Activated CD4-positive, alpha-beta memory T cell treated with anti-CD3 and anti-CD28 coated beads for 36 hours (primary cell): ENCODE measurements at places on chromosomes 13 and 19.

GRCh38 chr19:27966390-27966816 is 1246.5 kb downstream of the UQCRFS1 start:
- H3K36me3 ChIP-seq = no peaks in the 10 kb centered on the region
- H3K27me3 ChIP-seq = no peaks in the 10 kb centered on the region

DNA sequence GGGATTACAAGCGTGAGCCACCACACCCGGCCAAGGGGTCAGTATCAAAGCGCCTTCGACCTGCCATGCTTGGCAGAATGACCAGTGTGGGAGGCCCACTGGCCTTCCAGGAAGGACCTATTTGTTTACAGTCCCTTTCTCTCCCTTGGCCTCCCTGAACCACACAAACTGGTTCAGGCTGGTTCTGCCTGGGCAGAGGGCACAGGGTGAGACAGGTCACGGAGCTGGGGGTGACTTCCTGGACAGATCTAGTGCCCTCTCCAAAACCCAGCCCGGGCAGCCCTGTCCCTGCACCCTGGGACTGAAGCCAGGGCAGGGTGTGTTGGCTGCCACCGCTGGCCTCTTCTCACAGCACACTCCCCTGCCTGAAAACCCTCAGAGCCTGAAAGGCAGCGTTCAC is 11.3 kb downstream of the PLEKHF1 start:
- H3K27ac ChIP-seq = peak overlapping the region; percentile 61
- DNase-seq = no peak
- peaks cover 37% of the 10 kb centered on the region for H3K36me3 ChIP-seq
- peaks cover 85% of the 10 kb centered on the region for H3K4me1 ChIP-seq
- no peak overlapping the region for H3K4me3 ChIP-seq

- H3K27ac ChIP-seq = no peak overlapping the region
- H3K27me3 ChIP-seq = peaks cover 3% of the 10 kb centered on the region
- no peak for DNase-seq
- H3K4me3 ChIP-seq = no peak overlapping the region
Observed at GRCh38 chr13:111952814-111953213, 114.1 kb upstream of the SOX1 start.

DNA sequence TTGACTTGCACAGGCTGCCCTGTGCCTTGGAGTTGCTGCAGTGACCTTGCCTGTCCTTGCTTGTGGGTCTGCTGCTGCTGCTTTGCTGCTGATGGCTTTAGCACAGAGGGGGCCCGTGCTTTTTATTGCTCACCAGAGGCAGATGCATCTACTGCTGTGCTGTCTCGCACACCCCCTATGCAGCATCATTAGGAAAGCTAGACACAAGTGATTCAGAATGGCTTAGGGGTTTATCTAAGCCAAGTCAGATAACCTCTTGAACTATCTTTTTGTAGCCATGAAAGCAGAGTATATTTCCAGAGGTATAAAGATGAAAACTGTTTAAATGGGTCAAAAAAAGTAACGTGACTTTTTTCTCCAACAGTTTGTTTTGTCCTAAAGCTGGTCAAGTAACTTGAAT is 7.8 kb downstream of the GTF3A start:
- H3K4me3 ChIP-seq = no peak overlapping the region
- H3K36me3 ChIP-seq = peaks cover 72% of the 10 kb centered on the region
- H3K27me3 ChIP-seq = no peaks in the 10 kb centered on the region
- peaks cover 48% of the 10 kb centered on the region for H3K4me1 ChIP-seq
- H3K27ac ChIP-seq = peak overlapping the region; percentile 76

DNA sequence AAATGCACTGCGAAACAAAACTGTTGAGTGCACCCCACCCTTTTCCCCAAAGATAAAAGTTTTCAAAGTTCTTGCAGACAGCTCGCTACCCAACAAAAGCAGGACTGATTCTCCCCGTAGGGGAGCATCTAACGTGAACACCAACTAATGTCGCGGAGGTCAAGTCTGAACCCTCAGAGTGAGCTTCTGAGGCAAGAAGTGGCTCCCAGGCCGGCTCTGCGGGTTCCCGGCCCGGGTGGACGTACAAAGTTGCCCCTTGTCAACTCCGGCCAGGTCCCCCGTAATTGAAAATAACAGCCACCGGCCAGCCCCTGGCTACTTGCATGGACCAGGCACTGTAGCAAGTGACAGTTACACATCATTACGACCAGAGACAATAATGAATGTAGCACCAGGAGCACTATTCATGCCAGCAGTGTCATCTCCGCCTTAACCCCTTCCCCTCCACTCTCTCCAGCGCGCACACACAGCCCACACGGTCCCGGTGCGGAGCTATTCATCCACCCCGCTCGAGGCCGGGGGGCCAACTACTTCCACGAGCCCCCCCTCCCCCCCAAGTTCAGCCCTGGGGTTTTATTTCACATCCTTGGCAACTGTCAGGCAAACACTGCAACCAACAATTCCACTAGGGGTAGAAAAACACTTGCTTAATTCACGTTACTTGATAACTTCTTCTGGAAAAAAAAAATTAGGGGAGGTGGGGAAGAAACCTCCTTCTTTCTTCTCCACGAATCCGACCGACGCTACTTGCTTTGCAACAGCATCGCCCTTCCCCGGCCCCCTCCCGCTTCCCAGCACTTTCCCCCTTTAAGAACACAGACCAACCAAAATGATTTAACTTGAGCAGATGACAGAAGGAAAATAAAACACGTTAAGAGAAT is 1.2 kb downstream of the KLF12 start:
- peaks cover 37% of the 10 kb centered on the region for H3K4me1 ChIP-seq
- peak overlapping the region; percentile 100 for H3K27ac ChIP-seq
- H3K36me3 ChIP-seq = peaks cover 6% of the 10 kb centered on the region

DNA sequence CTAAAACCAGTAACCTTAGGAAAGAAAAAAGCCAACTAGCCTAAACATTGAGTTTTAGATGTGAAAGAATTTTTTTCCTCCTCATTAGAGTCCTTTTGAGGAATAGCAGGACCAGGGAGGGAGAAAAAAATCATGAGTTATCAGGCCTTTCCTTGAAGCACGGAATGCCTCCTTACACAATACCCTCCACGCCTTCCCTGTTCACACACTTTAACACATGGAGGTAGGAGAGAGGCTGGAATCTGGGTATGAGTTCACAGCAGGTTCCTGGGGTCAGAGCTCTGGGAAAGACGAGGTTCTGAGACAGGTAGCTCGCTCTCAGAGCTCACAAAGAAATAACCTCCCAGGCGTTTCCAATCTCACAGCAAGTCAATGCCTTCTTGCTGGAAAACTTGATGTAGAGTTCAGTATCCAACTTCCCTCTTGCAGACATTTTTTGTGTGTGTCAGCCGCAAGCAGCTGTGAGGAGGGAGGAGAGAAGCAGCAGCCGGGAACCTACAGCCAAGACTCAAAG is 716 bp downstream of the ZNF573 start:
- no peak for DNase-seq
- H3K27ac ChIP-seq = peak overlapping the region; percentile 97
- H3K27me3 ChIP-seq = no peaks in the 10 kb centered on the region
- peaks cover 35% of the 10 kb centered on the region for H3K36me3 ChIP-seq
- H3K4me1 ChIP-seq = peaks cover 31% of the 10 kb centered on the region

DNA sequence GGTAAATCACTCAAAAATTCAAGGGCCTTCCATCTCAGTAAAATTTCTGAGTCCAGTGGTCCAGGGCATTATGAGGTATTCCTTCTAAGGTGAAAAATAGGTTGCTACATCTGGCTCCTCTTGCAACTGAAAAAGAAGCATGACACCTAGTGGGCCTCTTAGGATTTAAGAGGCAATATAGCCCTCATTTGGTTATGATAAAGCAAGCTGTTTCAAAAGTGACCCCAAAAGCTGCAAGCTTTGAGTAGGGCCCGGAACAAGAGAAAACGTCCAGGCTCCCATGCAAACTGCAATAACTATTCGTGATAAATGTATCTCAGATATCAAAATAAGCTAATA is 1910.2 kb upstream of the PRR20A start:
- H3K4me1 ChIP-seq = no peaks in the 10 kb centered on the region
- no peak overlapping the region for H3K4me3 ChIP-seq
- DNase-seq = no peak
- H3K27ac ChIP-seq = no peak overlapping the region
- H3K36me3 ChIP-seq = no peaks in the 10 kb centered on the region

- H3K27me3 ChIP-seq = peaks cover 42% of the 10 kb centered on the region
- H3K27ac ChIP-seq = no peak overlapping the region
- H3K4me3 ChIP-seq = no peak overlapping the region
- H3K4me1 ChIP-seq = peaks cover 13% of the 10 kb centered on the region
- no peak for DNase-seq
Observed at GRCh38 chr19:54422136-54422535, 6.9 kb downstream of the TTYH1 start.

DNA sequence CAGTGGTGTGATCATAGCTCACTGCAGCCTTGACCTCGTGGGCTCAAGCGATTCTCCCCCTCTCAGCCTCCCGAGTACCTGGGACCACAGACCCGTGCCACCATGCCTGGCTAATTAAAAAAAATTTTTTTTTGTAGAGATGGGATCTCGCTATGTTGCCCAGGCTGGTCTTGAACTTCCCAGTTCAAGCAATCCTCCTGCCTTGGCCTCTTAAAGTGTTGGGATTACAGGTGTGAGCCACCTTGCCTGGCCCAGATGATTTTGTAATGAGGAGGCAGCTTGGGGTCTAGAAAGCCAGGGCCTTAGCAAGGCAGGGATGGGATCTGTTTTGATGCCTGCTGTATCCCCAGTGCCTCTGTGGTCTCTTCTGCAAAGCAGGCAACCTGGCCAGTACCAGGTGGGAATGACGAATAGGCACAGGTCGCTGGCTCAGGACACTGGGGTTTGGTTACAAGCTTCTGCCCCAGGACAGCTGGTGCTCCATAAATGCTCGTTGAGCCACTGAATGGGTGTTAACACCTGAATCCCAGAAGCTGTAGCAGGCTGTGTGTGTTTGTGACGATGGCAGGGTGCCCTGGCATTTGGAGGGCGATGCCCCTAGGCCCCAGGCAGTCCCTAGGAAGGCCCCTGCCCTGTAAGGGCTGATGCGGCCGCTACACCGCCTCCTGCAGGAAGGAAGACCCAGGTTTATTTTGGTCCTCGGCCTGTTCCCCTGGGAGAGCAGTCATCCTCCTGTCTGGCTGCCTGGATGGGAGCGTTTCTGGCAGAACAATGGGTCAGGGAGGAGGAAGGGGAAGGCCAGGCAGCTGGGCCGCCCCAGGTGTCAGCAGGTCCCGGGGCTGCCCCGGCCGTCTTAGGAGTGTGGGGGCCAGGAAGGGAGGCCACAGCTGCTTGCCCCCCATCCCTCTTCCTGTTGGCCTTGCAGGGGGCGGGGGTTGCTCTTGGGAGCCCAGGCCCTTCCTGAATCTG is 8.6 kb downstream of the TNFAIP8L1 start:
- no peak overlapping the region for H3K27ac ChIP-seq
- H3K4me1 ChIP-seq = no peaks in the 10 kb centered on the region
- DNase-seq = no peak
- no peaks in the 10 kb centered on the region for H3K27me3 ChIP-seq
- no peak overlapping the region for H3K4me3 ChIP-seq

- no peaks in the 10 kb centered on the region for H3K27me3 ChIP-seq
- H3K4me1 ChIP-seq = peaks cover 63% of the 10 kb centered on the region
- peaks cover 13% of the 10 kb centered on the region for H3K36me3 ChIP-seq
- H3K27ac ChIP-seq = no peak overlapping the region
- no peak for DNase-seq
- no peak overlapping the region for H3K4me3 ChIP-seq
Observed at GRCh38 chr13:27137759-27138158, 33.9 kb downstream of the USP12 start.

DNA sequence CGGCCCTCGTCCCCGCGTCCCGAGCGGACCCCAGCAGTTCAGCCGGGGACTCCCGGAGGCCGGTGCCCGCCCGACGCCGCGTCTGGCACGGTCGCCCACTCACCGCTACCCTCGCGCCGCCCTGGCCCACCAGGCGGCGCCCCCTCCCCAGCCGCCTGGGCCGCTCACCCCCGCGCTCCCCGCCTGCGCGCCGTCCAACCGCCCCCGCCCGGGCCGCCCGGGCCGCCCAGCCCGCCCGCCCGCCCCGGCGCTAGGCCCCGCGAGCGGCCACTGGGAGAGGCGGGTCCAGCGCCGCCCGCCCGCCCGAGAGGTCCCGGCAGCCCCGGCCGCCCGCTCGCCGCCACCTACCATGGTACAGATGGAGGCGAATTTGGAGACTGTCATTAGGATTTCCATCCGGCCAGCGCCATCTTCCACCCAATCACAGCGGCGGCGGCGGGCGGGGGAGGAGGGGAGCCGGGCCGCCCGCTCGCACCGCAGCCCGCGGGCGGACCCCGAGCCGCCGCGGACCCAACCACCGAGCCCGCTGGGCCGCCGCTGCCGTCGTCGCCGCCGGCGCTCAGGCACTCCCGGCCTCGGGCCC is at the start of gene USP12:
Gene USP12 (minus strand): TSS at position 568 of the 583 bp plus-strand sequence. CDS start 172 bp downstream, at position 396.
- peak within 1 kb of the TSS; percentile 91 for H3K4me3 ChIP-seq
- no peaks in the 10 kb centered on the region for H3K27me3 ChIP-seq
- H3K4me1 ChIP-seq = peaks cover 56% of the 10 kb centered on the region

DNA sequence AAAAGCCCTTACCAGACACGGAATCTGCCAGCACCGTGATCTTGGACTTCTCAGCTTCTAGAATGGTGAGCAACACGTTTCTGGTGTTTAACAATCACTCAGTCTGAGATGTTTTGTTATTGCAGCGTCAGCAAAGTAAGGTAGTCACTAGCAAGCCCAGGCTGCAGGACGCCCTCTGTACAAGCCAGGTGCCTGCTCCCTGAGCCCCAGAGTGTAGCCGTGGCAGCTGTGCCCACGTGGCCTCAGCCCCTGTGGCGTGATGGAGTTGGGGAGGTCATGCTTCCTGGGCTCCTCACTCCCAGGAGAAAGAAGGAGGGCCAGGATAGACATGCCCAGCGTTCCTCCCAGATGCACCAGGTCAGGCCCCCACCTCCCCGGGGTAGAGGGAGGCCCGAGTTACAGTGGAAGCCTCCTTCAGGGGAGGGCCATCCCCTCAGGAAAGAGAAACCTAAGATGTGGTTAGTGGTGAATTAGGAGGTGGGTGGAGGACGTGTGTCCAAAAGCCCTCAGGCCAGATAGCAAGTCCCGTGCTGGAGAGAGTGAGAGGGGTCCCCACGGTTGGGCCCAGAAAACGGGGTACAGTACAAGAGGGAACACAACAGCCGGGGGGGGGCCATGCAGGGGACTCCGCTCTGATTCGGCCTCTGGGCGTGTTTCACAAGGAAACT is 169.6 kb upstream of the SOX1 start:
- no peak overlapping the region for H3K27ac ChIP-seq
- H3K4me1 ChIP-seq = no peaks in the 10 kb centered on the region
- no peak for DNase-seq
- no peak overlapping the region for H3K4me3 ChIP-seq
- no peaks in the 10 kb centered on the region for H3K36me3 ChIP-seq
- H3K27me3 ChIP-seq = peaks cover 24% of the 10 kb centered on the region
